Uterine smooth muscle cell (primary cell): ENCODE measurements at places on chromosomes 7 and 10. TPM values are rescaled to one million over a fixed set of nuclear protein-coding genes. Genes with fewer than 3 reads are reported as not detected.

CYP26C1 gene
- total RNA-seq: 0.12 TPM in 1 of 2 replicates, not detected in the other

GJC3 gene
- total RNA-seq: not detected in 2 replicates

CTAGE15 gene
- total RNA-seq: 0.75 TPM in 1 of 2 replicates, not detected in the other

SEMA3E gene
- 1.5 and 2.0 TPM in 2 replicates for total RNA-seq

GJD4 gene
- total RNA-seq: 0.12 TPM in 1 of 2 replicates, not detected in the other

HHEX gene
- total RNA-seq: 0.62 and 0.66 TPM in 2 replicates

HK1 gene
- total RNA-seq: 129 and 210 TPM in 2 replicates

PSTK gene
- 3.2 and 4.0 TPM in 2 replicates for total RNA-seq

PDZD7 gene
- 1.4 and 2.1 TPM in 2 replicates for total RNA-seq

WIPF3 gene
- not detected in 2 replicates for total RNA-seq

TRIM50 gene
- not detected in 2 replicates for total RNA-seq

SH2D4B gene
- not detected in 2 replicates for total RNA-seq

SRRM3 gene
- total RNA-seq: 0.33 and 0.50 TPM in 2 replicates

LBX1 gene
- not detected in 2 replicates for total RNA-seq

MUC3A gene
- under 0.01 TPM in 1 of 2 replicates, not detected in the other for total RNA-seq

TLL2 gene
- 0.12 and 0.22 TPM in 2 replicates for total RNA-seq

NOS3 gene
- 3.3 and 3.7 TPM in 2 replicates for total RNA-seq

CCL24 gene
- total RNA-seq: not detected in 2 replicates

TMEM273 gene
- total RNA-seq: not detected in 2 replicates

FAM25C gene
- total RNA-seq: not detected in 2 replicates

MRLN gene
- not detected in 2 replicates for total RNA-seq
